ENCODE measurements at places on chromosomes 2 and 18.

GRCh38 chr2:152363936-152364335 is 29.0 kb downstream of the FMNL2 start:
- ATAC-seq: no peak

DNA sequence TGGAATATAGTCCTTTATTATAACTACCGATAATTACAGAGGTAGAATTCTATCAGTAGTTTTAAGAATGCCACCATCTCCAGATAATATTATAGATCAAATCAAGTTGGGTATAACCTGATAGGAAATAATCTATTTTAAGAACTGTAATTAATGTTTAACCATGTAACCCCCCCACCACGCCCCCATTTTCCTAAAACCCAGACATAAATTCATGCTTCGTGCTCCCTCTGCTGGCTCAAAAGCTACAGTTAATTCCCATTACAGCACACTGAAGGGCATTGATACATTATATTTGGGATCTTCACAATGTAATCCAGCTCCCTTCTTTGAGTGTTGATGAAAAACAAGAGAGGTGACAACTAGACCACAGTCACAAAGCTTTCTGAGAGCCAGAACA is 228.0 kb upstream of the SMAD7 start:
- ATAC-seq: no peak

- no peak for ATAC-seq
These were observed 213.8 kb downstream of the PIEZO2 start for GRCh38 chr18:10935588-10935987.

GRCh38 chr2:112195167-112195766 is 57.1 kb downstream of the FBLN7 start:
- no peak for ATAC-seq

DNA sequence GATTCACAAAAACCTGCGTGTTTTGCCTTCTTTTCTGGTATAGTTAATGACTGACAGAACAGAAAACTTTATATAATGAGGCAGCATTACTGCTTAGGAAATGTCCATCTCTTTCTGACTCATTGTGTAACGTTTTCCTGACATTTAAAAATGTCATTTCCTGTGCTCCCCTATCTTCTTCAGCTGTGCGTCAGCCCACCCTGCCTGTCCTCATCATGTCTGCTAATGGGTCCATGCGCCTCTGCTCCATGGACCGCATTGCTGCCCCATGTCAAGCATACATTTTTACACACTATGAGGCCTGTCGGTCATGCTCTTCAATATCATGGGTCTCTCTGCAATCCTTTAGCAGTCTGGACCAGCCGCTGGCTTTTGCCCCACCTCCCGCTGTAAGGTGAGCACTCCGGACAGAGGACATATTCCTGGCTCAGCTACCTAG is 234.3 kb downstream of the CDCA7 start:
- ATAC-seq: no peak

GRCh38 chr2:198168651-198169050 is 364.3 kb downstream of the PLCL1 start:
- no peak for ATAC-seq

- no peak for ATAC-seq
These were observed 94.8 kb upstream of the B3GNT7 start for GRCh38 chr2:231300722-231301076.

DNA sequence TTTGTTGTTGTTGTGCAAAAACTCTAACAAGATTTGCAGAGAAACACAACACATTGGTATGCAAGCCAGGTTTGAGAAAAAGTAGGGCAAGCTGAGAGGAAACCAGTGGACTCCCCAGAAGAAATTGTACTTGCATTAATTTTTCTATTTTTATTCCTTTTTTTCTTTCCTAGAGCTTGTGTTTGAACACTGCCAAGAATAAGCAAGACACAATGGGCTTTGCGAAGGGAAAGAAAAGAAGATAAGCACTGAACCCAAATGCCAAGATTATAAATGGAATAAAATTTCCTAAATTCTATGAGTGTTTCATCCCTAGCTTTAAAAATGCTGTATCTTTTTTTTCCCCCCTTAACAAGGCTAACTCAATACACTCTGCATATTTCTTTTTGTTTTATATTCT is 17.0 kb upstream of the CYTIP start:
- ATAC-seq: no peak

- ATAC-seq: no peak
These were observed 69.7 kb downstream of the RNF144A start for GRCh38 chr2:6986912-6987361.

DNA sequence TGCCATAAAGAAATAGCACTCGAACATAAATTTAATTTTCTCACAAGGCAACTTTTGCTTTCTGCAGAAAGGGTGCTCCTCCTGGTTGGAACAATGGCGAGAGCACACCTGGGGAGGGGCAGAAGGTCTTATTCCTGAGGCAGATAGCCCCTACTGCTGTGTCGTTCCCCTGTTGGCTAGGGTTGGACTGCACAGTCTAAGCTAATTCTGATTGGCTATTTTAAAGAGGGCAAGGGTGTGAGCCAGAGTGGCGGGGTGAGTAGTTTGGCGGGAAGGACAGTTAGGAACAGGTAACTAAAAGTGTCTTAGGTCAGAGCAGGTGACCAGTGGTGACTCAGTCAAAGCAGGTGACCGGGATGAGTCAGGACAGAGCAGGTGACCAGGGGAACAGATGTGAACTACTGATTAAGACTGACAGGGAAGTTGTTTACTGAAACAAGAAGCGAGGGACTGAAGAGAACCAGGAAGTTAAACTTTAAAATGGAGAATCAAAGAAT is 49.7 kb upstream of the AGAP1 start:
- no peak for ATAC-seq

DNA sequence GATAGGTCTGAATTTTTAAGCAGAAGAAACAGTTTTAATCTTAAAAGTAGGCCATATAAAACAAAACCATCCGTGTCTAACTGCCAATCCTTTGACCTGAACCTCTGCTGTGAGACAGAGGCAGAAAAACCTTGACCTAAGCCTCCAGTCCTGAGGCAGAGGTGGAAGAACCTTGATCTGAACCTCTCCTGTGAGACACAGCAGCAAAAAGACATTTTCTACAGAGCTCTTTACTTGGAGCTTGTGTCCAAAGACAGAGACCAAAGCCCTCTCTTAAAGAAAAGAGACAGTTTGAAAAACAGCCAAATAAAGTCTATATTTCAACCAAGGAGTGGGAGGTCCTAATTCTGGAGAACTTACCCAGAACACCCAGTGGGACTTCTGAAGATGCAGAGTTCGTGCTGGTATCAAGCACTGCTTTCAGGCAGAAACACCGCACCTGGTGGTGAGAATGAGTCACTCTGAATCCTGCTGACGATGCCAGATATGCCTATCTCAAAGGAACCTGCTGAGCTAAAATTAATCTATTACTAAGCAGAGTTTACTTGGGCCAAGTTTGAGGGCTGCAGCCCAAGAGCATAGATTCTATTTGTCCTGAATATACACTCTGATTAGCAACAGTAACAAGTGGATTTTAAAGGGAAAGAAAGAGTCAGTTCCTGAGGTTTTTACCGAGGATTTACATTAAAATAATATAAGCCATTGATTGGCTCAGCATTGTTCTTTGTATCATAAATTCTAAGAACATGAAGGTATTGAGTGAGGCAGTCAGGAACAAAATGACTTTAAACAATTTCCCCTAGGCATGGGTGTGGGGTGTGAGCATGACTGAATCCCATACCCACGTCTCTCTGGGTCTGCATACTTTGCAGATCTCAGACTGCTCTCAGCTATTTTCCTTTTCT is 806.4 kb downstream of the TRIB2 start:
- ATAC-seq: peak; percentile 23

- ATAC-seq: no peak
These were observed 11.2 kb downstream of the RND3 start for GRCh38 chr2:150476286-150476685.
